Stimulated activated CD8-positive, alpha-beta memory T cell treated with anti-CD3 and anti-CD28 coated beads, Interleukin-4, amount 100 ng/mL, for 48 hours (primary cell): ENCODE measurements at places on chromosomes 7 and 10.

DNA sequence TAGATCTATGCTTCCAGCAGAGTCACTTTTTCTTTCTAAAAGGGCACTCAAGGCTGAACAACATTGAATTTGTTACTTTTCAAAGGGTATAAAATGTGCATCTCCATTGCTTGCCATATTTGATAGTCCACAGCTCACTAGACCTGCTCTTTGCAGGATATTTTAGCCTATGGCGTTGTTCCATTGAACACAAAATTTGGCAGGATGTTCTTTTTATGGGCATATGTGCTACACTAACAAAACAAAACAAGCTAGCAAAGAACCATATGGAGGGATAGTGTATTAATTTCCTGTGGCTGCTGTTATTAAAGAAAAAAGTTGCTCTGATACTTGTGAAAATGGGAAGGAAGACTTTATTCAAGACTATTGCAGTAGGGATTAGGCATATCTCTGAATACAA, 828.7 kb downstream of the TYW1 start:
- DNase-seq = no peak

- DNase-seq = no peak
Observed at GRCh38 chr10:1563028-1563427, 174.3 kb downstream of the ADARB2 start.

- DNase-seq = no peak
Observed at GRCh38 chr10:124977648-124978375, 35.9 kb downstream of the ZRANB1 start.

- DNase-seq = no peak
Observed at GRCh38 chr7:11430841-11431240, 401.2 kb downstream of the THSD7A start.

DNA sequence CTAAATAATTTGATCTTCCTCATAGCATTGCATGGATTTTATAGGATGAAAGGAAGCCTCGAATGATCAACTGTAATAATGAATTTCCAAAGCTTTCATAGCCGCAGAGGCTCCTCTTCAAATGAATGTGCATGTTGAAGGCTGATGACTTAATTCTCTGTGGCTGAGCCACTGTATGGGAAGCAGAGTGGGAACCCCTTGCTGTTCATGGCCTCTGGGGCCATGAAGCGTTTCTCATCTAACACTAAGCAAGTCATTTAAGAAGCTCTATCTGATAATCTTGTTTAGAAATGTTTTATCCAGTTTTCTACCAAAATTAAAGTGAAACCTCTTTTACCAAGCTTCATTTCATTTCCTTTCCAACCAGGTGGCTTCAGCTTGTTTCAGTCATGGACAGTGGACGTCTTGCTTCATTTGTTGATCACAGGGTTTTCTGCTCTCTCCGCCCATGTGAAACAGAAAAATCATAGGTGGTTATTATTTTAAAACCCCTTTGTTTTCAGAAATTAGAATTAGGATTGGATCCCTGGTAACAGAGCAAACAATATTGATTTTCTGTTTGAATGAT, 10.3 kb upstream of the ADARB2 start:
- no peak for DNase-seq

DNA sequence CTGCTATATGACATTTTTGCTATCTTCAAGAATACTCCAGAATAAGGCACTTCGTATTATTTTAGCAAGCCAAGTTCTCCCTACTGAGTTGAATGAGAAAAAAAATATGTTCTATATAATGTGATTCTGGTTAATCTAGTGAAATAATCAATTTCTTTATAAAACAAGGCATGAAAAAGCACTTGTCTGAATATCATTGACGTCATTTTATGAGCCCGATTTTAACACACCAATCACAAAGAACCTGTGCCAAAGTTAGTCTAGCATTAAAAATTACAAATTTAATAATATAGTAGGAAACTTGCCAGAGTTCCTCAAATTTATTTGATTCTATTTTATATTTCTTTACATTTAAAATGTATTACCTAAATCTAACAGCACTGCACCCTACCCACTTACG, 125.3 kb downstream of the CD36 start:
- no peak for DNase-seq

DNA sequence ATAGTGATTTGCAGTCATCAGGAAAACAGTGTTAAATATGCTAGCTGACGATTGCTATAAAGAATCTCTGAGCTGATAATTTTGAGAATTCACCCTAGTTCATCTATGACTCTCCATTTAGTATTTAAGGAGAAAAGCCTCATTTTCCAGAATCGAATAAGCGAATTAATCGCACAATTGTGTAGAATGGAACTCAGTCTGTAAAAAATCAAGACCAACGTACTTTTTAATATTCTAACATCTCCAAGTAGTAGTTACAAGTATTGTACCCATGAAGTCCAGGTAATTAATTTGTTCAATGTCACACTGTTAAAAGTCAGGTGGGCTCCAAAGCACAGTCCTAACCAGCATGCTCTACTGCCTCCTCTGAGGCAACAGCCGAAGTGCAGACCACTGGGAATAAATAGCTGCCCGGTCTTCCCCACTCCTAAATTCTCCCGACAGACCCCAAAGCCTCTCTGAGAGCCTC, 380 bp upstream of the AGBL3 start:
- DNase-seq = no peak

DNA sequence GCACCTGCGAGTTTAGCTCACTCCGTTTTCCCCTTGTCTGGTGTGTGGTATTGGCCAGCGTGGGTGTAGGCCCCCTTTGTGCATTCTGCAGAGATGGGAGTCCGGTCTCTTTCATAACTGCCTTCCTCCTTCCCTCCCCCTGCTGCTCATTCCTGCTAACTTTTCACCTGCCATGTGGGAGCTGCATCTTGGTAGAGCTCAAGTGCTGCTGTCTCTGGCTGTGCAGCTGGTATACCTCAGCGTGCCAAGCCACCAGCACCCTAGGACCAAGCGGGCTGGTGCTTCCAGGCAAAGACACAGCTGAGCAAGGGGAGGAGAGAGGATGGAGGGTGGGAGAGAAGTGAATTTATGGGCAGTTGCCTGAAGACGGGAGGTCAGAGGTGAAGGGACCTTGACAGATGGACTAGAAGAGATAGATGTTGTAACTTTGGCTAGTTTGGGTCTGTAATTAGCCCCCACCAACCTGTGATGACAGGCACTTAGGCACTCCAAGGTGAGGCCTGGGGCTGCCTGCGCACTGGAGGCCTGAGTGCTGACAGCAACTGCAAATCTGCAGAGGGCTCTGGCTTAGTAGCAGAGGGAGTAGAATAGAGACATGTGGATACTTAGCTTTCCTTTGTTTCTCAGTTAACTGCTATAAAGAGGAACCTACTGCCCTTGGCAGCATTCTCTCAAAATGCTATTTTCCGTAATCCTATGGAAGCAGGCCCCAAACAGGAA, 148.8 kb upstream of the AGK start:
- DNase-seq = no peak

- no peak for DNase-seq
Observed at GRCh38 chr7:28125431-28126409, 54.9 kb downstream of the JAZF1 start.

- no peak for DNase-seq
Observed at GRCh38 chr10:70634011-70634410, 31.5 kb upstream of the PRF1 start.

DNA sequence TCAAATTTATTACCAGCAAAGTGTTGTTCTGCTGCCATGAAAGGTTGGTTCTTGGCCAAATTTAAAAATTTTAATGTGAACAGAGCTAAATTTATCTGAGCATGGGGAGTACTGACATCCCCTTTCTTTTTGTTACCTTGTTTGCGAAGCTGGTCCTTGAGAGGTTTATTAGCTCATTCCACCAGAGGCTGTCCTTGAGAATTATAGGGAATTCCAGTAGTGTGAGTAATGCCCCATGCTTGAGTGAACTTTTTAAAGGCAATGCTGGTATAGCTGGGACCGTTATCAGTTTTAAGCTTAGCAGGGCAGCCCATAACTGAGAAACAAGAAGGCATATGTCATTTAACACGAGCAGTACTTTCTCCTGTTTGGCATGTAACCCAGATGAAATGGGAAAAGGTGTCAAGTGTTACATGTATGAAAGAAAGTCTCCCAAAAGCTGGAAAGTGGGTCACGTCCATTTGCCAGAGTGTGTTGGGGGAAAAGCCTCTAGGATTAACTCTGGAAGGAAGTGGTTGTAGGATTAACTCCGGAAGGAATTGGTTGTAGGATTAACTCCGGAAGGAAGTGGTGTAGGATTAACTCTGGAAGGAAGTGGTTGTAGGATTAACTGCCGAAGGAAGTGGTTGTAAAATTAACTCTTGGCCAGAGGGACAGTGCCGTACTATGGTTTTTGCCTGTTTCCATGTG, 37.3 kb upstream of the AKR1C2 start:
- no peak for DNase-seq

- DNase-seq = no peak
Observed at GRCh38 chr10:88870089-88870488, 10.0 kb upstream of the STAMBPL1 start.

- DNase-seq = no peak
Observed at GRCh38 chr7:69959789-69960499, 361.7 kb downstream of the AUTS2 start.

GRCh38 chr7:136964347-136964746, 95.9 kb downstream of the CHRM2 start:
- no peak for DNase-seq

GRCh38 chr7:133784486-133785001, 342.6 kb upstream of the LRGUK start:
- DNase-seq = no peak

DNA sequence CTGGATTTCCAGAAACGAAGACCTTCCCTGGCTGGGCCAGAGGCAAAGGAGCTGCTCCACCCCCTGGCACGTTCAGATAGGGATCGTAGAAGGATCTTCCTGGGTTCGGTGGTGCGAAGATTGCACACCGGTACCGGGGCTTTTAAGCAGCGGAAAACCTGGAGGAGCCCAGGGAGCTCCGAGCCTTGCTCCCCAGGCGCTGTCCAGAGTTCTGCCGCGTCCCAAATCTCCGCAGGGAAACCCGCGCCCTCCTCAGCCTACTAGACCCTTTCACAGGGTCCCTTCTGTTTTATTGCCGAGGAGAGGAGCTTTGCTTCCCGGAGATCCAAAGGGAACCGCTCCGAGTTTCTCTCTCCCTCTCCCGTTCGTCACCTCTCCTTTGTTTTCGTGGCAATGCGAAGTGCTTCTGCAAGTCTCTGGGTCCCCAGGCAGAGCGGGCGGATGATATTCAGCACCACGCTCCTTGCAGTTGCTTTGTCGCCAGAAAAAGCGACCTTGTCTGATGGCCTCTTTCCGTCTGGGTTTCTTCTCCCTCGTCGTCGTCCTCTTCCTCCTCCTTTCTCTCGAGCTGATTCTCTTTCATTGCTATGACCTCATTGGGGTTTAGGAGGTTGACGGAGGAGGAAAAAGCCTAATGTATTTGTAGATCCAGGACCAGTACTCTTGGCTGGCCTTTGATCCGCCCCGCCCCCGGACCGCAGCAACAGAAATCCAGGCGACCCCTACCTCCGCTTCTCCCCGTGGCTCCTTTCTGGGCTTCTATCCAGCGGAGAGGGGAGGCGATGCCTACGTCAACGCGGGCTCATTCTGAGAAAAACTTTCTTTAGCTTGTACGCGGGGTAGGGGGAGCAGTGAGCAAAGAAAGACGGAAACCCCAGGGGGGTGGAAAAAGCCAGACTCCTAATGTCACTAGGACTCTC, at the start of gene TMEM196:
Gene TMEM196, minus strand, starts transcription at position 777 of the 920 bp plus-strand sequence. CDS start 921 bp downstream, outside the sequence.
- DNase-seq = no peak

- DNase-seq = peak; percentile 41
Observed at GRCh38 chr7:240887-241421, 48.6 kb downstream of the FAM20C start.

GRCh38 chr7:37411444-37412034, 37.1 kb downstream of the ELMO1 start:
- peak; percentile 60 for DNase-seq

- no peak for DNase-seq
Observed at GRCh38 chr7:32228601-32229000, 158.4 kb upstream of the PDE1C start.

- DNase-seq = no peak
Observed at GRCh38 chr7:55965100-55965470, 700 bp downstream of the NIPSNAP2 start.

- no peak for DNase-seq
Observed at GRCh38 chr10:7471720-7472367, 61.0 kb upstream of the SFMBT2 start.

DNA sequence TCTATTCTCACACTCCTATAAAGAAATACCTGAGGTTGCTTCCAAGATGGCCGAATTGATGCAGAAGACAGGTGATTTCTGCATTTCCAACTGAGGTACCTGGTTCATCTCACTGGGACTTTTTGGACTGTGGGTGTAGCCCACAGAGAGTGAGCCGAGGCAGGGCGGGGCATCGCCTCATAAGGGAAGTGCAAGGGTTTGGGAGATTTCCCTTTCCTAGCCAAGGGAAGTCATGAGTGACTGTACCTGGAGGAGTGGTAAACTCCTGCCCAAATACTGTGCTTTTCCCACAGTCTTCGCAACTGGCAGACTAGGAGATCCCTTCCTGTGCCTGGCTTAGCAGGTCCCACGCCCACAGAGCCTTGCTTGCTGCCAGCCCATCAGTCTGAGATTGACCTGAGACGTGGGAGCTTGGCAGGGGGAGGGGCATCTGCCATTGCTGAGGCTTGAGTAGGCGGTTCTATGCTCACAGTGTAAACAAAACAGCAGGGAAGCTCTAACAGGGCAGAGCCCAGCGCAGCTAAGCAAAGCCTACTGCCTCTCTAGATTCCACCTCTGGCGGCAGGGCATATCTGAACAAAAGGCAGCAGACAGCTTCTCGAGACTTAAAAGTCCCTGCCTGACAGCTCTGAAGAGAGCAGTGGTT, 152.2 kb downstream of the ARL4A start:
- no peak for DNase-seq

DNA sequence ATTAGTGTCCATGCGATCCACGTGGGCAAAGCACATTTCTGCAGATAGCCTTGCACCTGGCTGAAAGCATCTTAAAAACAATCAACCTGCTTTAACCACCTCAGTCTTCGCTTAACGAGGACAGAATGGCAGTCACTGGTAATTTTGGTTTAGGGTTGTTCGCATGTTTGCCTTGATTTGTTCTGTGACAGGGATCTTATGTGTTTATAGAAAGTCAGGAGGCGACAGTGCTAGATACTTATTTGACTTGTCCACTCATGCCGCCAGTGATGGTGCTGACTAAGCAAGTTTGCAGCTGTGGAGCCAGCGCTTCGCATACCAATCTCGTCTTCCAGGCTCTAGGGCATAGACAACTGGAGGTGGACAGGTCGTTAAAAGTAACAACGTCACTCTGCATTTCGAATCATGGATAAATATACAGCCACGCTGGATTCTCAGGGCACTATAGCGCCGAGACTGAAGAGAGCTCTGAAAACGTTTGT, 1.2 kb upstream of the TMEM243 start:
- no peak for DNase-seq

GRCh38 chr7:539731-540411, 20.2 kb upstream of the PDGFA start:
- DNase-seq = no peak

- DNase-seq = no peak
Observed at GRCh38 chr7:71746006-71746405, 614.1 kb downstream of the GALNT17 start.
